GM04503 (cell line): ENCODE measurements at places on chromosomes 4 and X.
A peak's percentile ranks its signal among the peaks of the same experiment; 100 is the strongest.

- no peak for DNase-seq
Observed at GRCh38 chrX:49991758-49992157, 69.4 kb downstream of the CLCN5 start.

DNA sequence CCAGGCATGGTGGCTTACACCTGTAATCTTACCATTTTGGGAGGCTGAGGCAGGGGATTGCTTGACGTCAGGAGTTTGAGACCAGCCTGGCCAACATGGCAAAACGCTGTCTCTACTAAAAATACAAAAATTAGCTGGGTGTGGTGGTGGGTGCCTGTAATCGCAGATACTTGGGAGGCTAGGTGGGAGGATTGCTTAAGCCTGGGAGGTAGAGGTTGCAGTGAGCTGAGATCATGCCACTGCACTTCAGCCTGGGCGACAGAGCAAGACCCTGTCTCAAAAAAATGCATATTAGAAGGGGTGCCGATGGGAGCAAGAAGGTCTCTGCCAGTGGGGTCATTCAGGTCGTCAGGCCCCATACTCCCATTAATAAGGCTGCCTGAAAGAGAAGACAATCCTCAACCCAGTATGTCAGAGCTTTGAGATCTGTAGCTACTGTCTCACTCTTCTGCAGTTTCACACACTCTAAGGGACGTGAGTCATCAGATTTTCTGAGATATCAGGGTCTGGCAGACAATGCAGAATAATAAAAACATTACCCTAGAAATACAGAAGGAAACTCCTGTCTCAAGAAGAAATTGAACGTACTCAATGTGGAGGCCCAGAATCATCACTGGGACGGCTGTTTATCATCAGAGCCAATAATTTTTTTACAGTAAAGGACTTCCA is 176.7 kb upstream of the FAT1 start:
- peak; percentile 54 for DNase-seq

GRCh38 chr4:174138616-174139015 is 144.9 kb downstream of the FBXO8 start:
- no peak for DNase-seq

- no peak for DNase-seq
Observed at GRCh38 chr4:102736636-102737549, 23.9 kb downstream of the MANBA start.

GRCh38 chr4:83178029-83178428 is 63.5 kb upstream of the PLAC8 start:
- no peak for DNase-seq

- no peak for DNase-seq
Observed at GRCh38 chrX:96361844-96362243, 322.8 kb upstream of the DIAPH2 start.

GRCh38 chr4:110417136-110417535 is 58.8 kb upstream of the ENPEP start:
- DNase-seq: no peak

DNA sequence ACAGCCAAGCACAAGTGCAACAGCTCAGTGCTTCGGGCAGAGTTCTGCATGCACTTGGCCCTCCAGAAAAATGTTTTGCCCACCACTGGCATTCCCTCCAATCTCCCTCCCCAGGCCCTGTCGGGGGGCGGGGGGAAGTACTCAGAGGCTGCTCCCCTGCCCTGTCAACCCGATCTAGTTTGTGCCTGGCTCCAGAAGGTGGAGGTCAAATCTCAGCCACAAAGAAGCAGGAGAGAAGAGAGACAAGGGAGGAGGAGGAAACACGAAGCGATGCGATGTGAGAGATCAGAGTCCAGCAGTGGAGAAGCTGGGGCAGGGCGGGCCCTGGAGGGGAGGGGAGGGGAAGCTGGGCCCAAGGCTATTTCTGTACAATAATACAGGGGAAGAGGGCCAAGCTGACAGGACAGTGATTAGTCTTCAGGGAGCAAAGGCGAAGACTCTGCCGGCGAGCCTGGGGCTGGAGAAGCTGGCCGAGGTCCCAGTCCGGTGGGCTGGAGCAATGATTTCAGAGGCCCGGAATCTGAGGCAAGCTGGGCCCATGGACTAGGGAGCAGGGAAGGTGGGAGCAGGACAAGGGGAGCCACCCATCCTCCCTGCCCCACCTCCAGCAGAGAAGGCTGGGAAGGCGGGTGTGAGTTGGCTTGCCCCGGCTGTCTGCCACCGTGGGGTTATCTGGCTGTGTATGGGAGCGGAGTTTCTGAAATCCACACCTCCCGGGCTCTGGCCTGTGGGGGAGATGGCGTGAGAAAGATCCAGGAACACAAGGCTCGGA is 167.1 kb downstream of the EFNB1 start:
- DNase-seq: no peak

- no peak for DNase-seq
Observed at GRCh38 chrX:6371353-6371752, 142.7 kb upstream of the NLGN4X start.
